ENCODE measurements at places on chromosomes 13 and 19. TPM values are rescaled to one million over a fixed set of nuclear protein-coding genes. Genes with fewer than 3 reads are reported as not detected.

GRCh38 chr13:38883783-38884182 is 106.8 kb downstream of the STOML3 start:
- no peaks in the 10 kb centered on the region for H3K27me3 ChIP-seq
- no peak overlapping the region for H3K4me3 ChIP-seq
- DNase-seq, result no peak

ATP1A3 gene
- under 0.01 TPM for total RNA-seq

GRCh38 chr13:97727991-97728390 is 225.5 kb upstream of the IPO5 start:
- H3K27ac ChIP-seq, result no peak overlapping the region
- no peak overlapping the region for H3K4me3 ChIP-seq
- no peaks in the 10 kb centered on the region for H3K36me3 ChIP-seq
- H3K4me1 ChIP-seq, result peaks cover 3% of the 10 kb centered on the region
- H3K27me3 ChIP-seq, result no peaks in the 10 kb centered on the region

ZNF433 gene
- 6.3 TPM for total RNA-seq

GRCh38 chr13:47206111-47206510 is 309.3 kb upstream of the HTR2A start:
- no peak for DNase-seq
- no peak overlapping the region for H3K27ac ChIP-seq
- no peaks in the 10 kb centered on the region for H3K36me3 ChIP-seq
- no peak overlapping the region for H3K4me3 ChIP-seq
- H3K4me1 ChIP-seq, result no peaks in the 10 kb centered on the region
- no peaks in the 10 kb centered on the region for H3K27me3 ChIP-seq

- no peaks in the 10 kb centered on the region for H3K27me3 ChIP-seq
- no peaks in the 10 kb centered on the region for H3K36me3 ChIP-seq
- peaks cover 4% of the 10 kb centered on the region for H3K4me1 ChIP-seq
- no peak overlapping the region for H3K4me3 ChIP-seq
- DNase-seq, result no peak
- no peak overlapping the region for H3K27ac ChIP-seq
These were observed 4.0 kb downstream of the POSTN start for GRCh38 chr13:37594550-37594949.

DNA sequence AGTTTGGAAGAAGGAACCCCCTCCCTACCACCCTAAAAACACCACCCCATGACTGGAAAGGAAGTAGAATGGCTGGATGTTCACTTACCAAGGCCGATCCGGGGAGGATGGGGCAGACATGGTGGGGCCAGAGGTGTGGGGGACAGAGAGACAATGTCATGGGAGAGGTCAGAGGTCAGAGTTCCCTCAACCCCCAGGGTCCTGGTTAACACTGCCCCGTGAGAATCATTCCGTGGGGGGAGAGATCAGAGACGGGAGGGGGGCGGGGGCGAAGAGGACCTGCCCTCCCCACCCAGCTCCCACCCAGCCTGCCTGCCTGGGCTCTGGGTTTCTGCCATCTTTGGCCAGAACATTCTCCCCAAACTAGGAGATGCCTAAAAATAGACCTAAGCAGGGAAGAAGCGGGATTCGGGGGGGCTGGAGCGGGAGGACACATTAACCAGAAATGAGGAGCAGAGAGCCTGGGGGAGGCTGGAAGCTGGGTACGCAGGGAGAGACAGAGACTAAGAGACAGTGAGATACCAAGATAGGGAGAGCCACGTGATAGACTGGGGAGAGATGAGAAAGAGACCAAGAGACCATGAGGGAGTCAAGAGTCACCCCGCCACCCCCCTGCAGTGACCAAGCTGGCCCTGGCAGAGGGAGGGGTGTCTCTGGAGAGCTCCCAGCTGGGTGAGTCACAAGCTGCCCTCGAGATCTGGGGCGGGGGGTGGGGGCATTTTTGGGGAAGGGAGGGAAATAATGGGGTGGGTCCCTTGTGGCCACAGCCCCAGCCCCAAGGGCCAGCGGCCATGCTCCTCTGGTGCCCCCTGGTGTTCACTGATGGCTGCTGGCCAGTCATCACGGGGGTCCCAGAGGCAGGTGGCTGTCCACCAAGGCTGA is 6.1 kb upstream of the KANK2 start:
- peak overlapping the region; percentile 75 for H3K27ac ChIP-seq
- H3K4me1 ChIP-seq, result peaks cover 22% of the 10 kb centered on the region
- DNase-seq, result peak; percentile 61
- H3K36me3 ChIP-seq, result peaks cover 9% of the 10 kb centered on the region
- H3K4me3 ChIP-seq, result no peak overlapping the region

DNA sequence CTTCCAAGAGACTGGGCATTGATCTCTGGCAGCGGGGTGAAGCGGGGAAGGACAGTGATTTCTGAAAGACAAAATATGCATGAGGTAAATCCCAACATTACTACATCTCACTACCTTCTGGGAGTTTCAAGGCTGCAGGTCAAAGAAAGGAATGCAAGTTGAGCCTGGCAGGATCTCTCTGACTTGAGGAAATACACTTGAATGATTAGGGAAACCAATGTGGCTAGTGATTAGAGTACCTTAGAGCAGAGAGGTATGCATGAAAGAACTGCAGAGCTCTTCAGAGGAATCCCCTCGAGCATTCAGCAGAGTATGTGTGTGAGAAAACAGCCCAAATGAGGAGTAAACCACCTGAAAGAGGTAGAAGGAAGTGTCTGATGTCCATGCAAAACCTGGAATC is 2874.1 kb upstream of the PCDH20 start:
- H3K27ac ChIP-seq, result no peak overlapping the region
- DNase-seq, result no peak
- H3K27me3 ChIP-seq, result no peaks in the 10 kb centered on the region
- no peak overlapping the region for H3K4me3 ChIP-seq
- no peaks in the 10 kb centered on the region for H3K36me3 ChIP-seq

- H3K27ac ChIP-seq, result no peak overlapping the region
- no peaks in the 10 kb centered on the region for H3K4me1 ChIP-seq
- no peaks in the 10 kb centered on the region for H3K27me3 ChIP-seq
- no peaks in the 10 kb centered on the region for H3K36me3 ChIP-seq
These were observed 1241.5 kb upstream of the MIR17HG start for GRCh38 chr13:90105849-90106496.

- DNase-seq, result peak; percentile 40
- H3K36me3 ChIP-seq, result no peaks in the 10 kb centered on the region
- H3K4me3 ChIP-seq, result no peak overlapping the region
- no peak overlapping the region for H3K27ac ChIP-seq
- H3K4me1 ChIP-seq, result no peaks in the 10 kb centered on the region
- H3K27me3 ChIP-seq, result no peaks in the 10 kb centered on the region
These were observed 175.4 kb downstream of the DLEU7 start for GRCh38 chr13:50668049-50668448.

C5AR1 gene
- total RNA-seq, result 20.3 TPM

GRCh38 chr13:79096099-79096498 is 310.0 kb downstream of the RBM26 start:
- H3K36me3 ChIP-seq, result no peaks in the 10 kb centered on the region
- H3K27me3 ChIP-seq, result no peaks in the 10 kb centered on the region
- H3K4me3 ChIP-seq, result no peak overlapping the region
